ENCODE measurements at places on chromosomes 2 and 18. TPM values are rescaled to one million over a fixed set of nuclear protein-coding genes. Genes with fewer than 3 reads are reported as not detected.

Gene WDPCP
- 10.9 TPM for total RNA-seq

Gene CFAP53
- total RNA-seq = 0.36 TPM

Gene CABLES1
- 2.8 TPM for total RNA-seq

Gene UGT1A10
- total RNA-seq = not detected

Gene CHCHD5
- 17.5 TPM for total RNA-seq

Gene FNDC4
- 6.2 TPM for total RNA-seq

Gene FRZB
- total RNA-seq = 72.8 TPM

Gene CPS1
- 86.8 TPM for total RNA-seq

Gene COL5A2
- total RNA-seq = 11.6 TPM

- DNase-seq = no peak
Observed at GRCh38 chr2:4862031-4862430, 830.2 kb upstream of the SOX11 start.

DNA sequence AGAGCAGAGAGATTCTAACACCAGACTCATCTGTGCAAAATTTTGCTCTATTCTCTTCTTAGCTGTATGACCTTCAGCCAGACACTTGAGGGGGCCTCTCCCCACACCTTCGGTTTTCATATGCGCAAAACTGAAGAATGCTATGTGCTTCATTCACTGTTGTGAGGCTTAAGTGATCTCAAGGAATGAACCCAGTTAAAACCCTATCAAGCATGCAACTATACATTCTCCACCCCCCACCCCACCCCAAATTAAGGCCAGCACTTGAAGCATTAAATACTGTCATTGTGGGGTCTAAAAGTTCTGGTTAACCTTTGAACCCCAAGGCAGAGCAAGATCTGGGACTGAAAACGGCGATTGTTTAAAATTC is 10.0 kb downstream of the PCARE start:
- no peak for DNase-seq

GRCh38 chr2:59181347-59181746 is 940.2 kb upstream of the FANCL start:
- no peak for DNase-seq

DNA sequence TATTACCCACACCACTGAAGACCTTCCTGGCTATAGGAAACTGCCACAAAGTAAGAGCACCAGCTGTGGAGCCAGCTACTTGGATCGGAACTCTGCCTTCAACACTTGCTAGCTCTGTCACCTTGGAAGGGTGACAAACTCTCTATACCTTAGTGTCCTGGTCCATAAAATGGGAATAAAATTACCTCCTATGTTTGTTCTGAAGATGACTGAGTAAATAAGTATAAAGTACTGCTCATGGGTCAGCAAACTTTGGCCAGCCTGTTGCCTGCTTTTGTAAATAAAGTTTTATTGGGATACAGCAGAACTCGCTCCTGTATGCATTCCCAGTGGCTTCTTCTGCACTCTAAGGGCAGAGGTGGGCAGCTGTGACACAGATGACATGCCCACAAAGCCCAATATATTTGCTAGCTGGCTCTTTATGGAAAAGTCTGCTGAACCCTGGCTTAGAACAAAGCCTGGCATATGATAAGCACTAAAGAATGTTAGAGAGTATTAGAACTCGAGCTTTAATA is 451.3 kb downstream of the TMEM182 start:
- no peak for DNase-seq

DNA sequence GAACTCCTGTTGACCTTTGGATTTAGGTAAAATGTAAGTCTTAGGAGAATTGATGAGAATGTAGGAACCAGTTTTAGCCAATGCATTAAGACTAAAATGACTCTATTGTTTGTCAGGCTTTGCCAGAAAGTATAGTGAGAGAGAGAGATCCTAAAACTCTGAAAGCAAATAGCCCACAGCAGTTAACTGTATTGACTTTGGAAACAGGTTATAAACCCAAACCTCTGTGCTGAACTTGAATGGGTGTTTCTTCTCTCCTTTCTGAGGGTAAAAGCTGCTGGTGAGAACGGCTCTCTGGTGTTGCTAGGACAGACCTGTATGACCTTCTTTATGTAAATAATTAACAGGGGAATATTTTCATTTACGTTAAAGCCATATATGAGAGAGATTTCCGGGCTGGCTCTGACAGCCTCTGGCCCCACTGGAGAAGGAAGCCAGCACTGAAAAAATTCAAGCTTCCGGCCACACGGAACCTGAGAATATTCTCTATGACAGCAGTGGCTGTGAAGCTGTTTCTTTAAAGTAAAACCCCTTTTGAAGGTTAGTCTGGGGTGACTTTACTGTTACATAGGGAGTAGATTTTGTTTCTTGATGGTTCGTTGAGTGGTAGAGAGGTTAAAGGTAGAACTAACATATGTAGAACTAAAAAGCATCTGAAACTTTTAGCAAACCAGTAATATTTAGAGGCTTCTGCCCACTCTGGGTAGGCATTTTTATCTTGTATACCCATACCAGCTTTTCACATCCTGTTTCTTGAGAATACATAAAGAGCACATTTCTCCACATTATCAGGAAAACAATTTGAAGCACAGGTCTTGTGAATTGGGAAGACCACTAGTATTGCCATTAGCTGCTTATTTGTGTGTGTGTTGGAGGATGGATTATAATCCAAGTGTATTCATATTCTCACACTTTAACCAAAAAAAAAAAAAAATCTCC is 123.8 kb downstream of the SPTBN1 start:
- no peak for DNase-seq

- no peak for DNase-seq
Observed at GRCh38 chr2:147294825-147295392, 549.9 kb upstream of the ACVR2A start.

GRCh38 chr2:178542161-178542560 is 61.9 kb downstream of the PLEKHA3 start:
- no peak for DNase-seq

DNA sequence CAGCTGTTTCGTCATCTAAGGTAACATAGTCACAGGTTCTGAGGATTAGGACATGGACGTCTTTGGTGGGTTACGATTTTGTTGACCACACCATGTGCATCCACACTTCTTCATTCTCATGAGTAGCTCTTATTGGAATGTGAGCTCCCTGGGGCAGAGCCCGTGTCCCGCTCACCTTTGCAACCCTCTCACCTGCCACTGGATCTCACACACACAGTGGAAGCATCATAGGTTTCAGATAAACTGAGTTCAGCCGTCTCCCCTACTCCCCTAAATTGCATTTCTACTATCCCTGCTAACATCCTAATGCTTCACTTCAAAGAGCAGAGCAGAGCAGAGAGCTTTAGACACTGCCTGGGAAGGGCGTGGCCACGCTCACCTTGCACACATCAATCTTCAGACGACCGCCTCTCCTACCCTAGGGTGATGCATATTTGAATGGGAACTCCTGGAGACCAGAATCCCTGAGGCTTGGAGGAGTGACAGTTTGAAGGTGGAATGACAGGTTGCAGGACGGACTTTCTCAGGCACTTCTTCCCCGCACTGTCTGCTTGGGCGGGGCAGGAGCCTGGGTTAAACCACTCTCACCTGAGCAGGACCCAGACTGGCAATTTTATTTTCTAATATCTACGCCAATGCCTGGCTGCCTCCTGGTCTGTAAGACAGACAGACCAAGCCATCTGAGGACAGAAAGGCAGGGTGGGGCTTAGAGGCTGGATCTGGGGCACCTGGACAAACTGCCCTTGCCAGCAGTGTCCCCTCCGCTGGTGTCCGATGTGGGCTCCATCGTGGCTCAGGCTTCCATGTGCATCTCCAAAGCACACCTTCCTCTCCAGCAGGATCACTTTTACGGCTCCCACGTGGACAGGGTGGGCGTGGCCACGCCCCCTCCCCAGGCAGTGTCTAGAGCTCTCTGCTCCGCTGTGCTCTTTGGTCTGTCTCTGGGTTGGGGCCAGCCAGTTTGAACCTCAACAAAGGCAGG is 229.5 kb upstream of the COPS8 start:
- DNase-seq = peak; percentile 63

DNA sequence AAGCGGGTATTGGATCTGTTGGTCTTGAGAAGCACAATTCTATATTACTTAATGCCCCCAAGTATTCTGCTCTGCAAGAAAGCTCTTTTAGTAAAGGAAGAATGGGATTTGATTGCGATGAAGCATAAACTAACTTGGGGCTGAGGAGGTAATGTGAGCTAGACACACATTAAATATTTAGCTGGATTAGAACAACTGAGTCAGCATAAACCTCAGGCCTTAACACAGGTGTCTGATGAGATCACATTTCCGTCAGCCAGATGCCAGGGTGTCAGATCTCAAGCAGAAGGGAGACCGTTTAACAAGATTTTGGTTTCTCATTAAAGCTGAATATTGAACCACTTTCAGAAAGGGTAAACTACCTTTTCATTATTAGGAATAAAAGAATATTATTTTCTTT is 94.5 kb downstream of the GYPC start:
- DNase-seq = no peak

DNA sequence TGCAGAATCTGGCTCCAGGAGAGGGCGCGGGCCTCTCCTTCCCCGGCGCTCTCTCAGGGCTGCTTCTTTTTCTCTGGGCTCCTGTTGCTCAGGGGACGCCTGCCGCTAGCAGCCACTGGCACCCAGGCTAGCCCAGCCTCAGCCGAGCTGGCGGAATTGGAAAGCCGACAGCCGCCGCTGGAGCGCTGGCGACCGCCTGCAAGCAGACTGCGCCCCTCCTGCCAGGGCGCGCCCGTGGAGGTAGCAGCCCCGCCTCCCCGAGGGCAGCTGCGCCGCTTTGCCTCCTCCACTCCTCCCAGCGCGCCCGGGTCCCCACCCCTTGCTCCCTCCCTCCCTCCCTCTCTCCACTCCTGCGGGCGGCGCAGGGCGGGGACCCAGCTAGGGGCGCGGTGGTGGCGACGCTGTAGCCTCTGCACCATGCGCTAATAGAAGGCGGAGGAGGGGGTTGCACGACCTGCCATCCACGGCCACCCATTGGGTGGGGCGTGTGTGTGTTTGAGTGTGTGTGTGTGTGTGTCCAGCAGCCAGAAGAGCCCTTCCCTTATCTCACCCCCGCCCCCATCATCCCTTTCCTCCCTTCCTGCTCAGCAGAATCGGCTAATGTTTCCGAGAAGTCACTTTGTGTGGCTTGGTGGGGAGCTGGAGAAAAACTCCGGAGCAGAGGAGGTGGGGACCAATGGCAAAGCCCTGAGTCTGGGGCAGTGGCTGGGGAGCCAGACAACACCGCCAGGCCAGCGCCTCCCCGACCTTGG is at the start of gene SCN9A:
Gene SCN9A, minus strand, starts transcription at position 209 of the 752 bp plus-strand sequence. CDS start 64,188 bp downstream, outside the sequence.
- DNase-seq = peak; percentile 94

GRCh38 chr18:13425357-13426091 is 207.0 kb downstream of the LDLRAD4 start:
- no peak for DNase-seq

GRCh38 chr2:187372213-187372612 is 75.8 kb downstream of the CALCRL start:
- DNase-seq = no peak

DNA sequence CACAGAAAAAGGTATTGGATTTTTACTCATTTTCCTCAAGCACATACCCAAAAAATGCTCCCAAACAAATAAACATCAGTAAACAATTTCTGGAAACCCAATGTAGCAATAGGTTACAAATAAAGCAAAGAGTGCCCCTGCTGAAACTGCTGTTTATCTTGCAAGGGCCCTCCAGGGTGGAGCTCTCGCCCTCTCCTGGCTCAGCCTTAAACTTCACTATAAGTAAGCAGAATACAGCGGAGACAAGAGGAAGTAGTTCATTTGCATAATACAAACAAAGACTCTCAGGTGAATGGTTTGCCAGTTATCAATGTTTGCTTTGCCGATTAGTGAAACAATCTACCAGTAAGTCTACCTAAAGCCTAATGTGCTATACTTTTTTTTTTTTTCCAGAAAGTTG is 437.6 kb downstream of the DLGAP1 start:
- DNase-seq = peak; percentile 52

DNA sequence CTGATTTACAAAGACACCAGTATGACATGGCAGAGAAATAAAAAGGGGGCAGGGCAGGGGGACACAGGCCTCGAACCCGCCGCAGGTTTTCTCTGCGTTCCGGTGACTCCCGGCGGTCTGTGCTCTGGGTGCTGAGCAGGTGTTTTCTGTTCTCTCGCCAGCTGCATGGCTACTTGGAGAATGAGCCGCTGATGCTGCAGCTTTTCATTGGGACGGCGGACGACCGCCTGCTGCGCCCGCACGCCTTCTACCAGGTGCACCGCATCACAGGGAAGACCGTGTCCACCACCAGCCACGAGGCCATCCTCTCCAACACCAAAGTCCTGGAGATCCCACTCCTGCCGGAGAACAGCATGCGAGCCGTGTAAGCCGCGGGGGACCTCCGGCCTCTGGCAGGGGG is 52.9 kb downstream of the NFATC1 start:
- no peak for DNase-seq

- DNase-seq = no peak
Observed at GRCh38 chr2:171210864-171211431, 50.3 kb upstream of the TLK1 start.

DNA sequence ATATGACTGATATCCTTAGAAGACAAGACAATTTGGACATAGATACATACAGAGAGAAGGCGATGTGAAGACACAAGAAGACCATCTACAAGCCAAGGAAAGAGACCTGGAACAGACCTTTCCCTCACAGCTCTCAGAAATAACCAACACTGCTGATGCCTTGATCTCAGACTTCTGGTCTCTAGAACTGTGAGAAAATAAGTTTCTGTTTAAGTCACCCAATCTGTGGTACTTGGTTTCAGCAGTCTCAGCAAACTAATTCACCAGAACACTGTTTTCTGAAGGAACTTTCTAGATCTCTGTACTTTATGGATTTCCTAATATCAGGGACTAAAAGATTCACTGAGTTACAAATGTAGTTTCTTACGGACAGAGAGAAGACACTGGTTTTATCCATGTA is 58.8 kb downstream of the NAB1 start:
- DNase-seq = no peak

DNA sequence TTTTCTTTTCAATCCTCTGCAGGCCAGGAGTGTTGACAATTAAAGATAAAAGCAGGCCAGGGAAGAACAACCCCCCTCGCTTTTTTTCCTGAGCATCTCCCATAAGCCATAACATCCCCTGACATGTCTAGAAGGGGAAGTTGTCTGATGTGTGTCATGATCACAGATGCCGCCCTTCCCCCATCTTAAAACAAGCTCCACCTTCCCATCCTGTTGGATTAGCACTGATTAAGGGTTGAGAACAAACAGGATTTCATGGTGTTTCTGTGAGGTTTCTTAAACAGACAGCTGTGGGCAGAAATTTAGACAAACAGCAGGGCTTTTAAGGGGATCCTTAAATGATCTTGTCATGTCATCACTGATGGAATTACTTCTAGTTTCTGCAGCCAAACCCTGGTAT is 59.4 kb upstream of the UPP2 start:
- DNase-seq = peak; percentile 35

DNA sequence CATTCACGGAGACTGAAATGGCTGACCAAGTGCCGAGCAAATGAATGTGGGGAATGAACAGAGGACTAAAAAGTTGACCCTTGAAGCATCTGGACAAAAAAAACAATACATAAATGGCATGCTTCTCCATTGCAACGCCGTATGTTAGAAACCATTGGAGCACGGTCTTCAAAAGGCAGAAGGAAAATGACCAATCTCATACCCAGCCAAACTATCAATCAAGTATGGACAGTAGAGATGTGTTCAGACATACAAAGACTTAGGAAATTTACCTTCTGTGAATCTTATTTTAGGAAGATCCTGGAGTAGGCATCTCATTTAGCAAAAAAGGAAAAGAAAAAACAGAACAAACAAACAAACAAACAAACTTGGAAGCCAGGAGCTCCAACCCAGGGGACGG is 44.5 kb downstream of the HS6ST1 start:
- DNase-seq = no peak

GRCh38 chr2:110677080-110677479 is 783 bp downstream of the BUB1 start:
- no peak for DNase-seq

All from neural progenitor cell (in vitro differentiated cells).